ENCODE measurements at places on chromosomes 16 and 17.

DNA sequence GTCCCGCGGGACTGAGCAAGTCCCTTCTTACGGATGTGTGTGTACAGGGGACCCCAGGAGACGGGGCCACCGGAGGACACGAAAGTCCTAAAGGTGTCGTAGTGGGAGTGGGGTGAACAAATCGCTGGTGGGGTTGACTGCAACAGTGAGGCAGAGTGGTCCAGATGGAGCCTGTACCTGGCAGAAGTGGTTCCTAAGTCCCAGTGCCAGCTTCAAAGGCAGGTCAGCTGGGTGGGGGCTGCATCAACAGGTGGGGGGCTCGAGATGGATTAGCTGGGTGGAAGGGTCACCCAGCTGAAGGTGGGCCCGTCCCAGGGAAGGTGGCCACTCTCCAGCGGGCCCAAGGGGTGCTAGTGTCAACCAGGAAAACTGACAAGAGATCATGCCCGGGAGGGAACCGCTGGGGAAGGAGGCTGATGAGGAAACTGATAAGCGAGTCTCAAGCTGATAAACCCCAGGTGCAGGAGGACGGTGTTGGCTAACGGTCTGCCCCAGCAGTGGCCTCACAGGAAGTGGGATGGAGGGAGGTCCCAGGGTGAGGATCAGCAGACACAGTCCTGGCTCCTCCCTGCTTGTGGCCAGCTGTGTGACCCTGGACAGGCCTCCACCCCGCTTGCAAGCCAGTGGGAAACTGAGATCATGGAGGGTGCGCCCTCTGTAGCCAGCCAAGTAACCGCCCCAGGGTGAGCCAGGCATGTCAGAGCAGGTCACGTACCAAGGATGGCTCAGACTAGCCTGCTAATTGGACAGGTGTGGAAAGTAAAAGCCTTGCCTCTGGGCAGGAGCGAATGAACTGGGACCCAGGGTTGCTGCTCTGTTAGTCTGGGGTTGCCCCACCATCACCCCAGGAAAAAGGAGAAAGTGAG, 1.0 kb downstream of the ORAI3 start:
- peak; percentile 87 for DNase-seq

DNA sequence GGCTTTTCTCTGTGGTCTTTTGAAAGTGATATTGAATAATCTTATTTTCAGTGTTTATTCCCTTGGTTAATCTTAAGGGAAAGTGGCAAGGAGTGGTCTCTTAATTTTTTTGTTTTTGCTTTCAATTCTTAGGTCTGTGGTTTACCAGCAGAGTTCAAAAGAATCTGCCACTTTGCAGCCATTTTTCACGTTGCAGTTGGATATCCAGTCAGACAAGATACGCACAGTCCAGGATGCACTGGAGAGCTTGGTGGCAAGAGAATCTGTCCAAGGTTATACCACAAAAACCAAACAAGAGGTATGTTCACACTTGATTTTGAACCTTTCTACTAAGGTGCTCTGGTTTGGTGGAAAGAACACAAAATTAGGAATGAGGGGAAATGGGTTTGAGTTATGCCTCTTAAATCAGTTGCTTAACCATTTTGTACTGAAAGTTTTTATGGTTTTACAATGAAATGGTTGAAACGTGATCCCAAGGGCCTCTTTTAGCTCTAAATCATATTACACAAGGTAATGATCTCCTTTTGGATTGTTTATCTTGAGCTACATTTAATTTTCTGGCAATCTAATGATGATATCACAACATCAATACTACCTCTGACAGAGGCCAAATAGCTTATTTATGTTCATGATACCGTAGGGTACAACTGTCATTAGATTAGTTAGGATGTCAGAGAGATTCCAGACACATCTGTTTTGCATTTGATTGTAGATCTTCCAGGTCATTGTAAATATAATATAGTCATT, 51.6 kb upstream of the CRISPLD2 start:
- DNase-seq, result no peak

DNA sequence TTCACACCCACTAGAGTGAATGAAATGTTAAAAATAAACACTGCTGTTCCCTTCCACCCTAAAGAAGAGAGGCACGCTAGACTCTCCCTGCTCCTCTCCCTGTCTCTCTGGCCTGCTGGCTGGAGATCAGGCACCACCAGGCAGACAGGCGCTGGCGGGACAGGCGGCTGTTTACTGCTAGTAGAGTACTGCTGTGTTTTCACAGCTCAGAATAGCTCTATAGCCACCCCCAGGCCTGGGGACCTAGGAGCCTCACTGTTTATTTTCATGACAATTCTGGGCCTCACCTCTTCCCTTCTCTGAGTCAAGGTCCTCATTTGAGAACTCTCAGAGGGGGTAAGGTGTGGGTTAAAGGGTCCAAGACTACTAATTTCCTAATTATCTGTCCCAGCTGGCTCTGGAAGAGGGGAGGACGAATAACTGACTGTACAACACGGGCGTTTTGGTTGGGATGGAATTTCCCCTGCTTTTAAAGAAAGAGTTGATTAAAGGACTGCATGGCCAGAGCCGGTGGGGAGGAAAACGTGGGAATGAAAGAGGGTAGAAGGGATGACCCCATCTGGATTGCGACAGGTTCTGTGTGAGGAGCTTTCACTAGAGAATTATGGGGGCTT, 9.0 kb upstream of the G6PC1 start:
- peak; percentile 69 for DNase-seq

GRCh38 chr17:69061721-69062556, 1.2 kb upstream of the ABCA9 start:
- no peak for DNase-seq

DNA sequence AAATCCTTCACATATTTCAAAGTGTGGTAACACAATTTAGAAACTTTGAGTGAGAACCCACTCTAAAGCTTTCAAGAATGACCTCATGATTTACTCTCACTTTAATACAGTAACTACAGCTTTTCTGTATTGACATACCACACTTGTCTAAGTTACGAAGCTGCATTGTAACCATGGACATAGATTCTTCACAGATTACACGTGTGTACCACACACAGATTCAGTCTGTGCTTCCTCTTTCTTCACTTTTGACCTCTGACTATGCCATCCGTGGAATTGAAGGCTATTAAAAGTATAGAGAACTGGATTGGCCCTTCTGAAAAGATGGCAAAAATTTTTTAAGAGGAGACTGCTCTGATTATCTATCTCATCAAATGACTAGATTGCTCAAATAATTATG, 172.7 kb downstream of the TANC2 start:
- DNase-seq, result no peak

- no peak for DNase-seq
Measured at GRCh38 chr17:40190197-40191021, 13.1 kb downstream of the RAPGEFL1 start.

DNA sequence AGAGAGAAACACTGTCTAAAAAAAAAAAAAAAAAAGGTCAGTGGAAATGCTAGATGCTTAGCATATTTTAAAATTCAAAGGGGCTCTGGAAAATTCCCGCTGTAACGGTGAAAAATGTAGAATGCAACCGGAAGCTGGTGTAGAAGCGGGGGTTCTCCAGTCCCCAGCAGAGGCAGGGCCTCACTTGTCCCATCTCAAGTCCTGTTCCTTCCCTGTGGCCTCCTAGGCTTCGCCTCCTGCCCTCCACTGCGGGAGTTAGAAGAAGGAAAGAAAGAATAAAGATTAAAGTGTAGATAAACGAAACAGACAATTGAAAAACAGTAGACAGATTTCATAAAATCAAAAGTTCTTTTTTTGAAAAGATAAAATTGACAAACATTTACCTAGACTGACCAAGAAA, 14.8 kb upstream of the ZNF287 start:
- DNase-seq, result no peak

Data from left ventricle myocardium inferior (tissue), 1 donor.